ENCODE measurements at places on chromosomes 16 and 17. TPM values are rescaled to one million over a fixed set of nuclear protein-coding genes. Genes with fewer than 3 reads are reported as not detected.

Gene VAT1L
- 0.32 TPM for polyA plus RNA-seq

- DNase-seq: no peak
Observed at GRCh38 chr16:3321816-3322215, 16.5 kb downstream of the ZNF75A start.

DNA sequence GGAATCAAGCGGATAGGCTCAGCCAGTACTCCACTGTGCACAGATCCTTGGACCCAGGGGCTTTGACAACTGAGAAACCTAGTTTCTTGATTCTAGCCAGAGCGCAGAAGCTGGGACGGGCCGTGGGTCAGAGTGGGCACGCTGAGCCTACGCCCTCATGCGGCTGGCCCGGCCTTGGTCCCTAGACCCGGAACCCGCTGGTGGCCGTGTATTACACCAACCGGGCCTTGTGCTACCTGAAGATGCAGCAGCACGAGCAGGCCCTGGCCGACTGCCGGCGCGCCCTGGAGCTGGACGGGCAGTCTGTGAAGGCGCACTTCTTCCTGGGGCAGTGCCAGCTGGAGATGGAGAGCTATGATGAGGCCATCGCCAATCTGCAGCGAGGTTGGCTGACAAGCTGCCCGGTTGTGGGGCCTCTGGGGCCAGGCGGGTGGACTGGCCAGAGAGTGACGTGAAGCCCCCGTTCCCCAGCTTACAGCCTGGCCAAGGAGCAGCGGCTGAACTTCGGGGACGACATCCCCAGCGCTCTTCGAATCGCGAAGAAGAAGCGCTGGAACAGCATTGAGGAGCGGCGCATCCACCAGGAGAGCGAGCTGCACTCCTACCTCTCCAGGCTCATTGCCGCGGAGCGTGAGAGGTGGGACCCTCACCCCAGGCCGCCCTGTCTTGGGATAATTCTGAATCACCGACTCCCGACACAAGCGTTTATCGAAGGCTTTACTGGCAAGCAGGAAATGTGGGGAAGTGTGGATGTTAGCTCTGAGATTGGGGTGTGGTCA is 946 bp downstream of the STUB1 start:
- no peak for DNase-seq

DNA sequence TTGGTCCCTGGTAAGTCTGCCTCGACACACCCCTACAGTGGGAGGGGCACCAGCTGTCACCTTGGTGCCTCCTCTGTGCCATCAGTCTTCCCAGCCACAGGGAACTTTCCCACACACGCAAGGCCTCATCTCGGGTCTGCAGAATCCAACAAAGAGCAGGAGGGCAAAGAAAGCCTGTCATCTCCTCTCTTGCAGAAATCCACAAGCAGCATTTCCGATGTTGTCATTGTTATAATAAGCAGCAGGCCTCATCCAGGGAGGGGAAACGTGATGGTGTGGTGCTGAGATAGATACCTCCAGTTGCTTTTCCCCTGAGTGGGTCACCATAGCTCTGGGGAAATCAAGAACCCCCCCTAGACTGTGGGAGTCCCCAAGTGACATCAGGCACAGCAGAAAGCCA is 110.4 kb downstream of the CMIP start:
- DNase-seq: no peak

Data from heart left ventricle (tissue), 16 donors.